ENCODE measurements at places on chromosomes 5 and 9.
A peak's percentile ranks its signal among the peaks of the same experiment; 100 is the strongest.

DNA sequence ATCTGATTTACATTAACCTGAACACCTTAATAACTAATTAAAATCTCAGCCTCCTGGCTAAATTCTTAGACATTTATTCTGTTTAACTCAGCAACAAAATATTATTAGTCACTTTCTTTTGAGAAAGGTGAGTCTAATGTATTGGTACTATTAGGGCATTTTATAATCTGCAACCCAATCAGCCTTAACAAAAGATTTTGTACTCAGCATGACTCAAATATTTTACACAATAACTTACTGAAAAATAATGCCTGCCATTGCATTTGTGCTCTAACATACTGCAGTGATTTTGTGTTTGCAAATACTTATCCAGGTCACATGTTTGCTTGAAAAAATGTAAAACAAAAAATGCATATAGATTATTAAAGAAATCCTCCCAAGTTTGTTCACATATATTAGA is 1129.9 kb downstream of the TAF11L14 start:
- no peak for DNase-seq

DNA sequence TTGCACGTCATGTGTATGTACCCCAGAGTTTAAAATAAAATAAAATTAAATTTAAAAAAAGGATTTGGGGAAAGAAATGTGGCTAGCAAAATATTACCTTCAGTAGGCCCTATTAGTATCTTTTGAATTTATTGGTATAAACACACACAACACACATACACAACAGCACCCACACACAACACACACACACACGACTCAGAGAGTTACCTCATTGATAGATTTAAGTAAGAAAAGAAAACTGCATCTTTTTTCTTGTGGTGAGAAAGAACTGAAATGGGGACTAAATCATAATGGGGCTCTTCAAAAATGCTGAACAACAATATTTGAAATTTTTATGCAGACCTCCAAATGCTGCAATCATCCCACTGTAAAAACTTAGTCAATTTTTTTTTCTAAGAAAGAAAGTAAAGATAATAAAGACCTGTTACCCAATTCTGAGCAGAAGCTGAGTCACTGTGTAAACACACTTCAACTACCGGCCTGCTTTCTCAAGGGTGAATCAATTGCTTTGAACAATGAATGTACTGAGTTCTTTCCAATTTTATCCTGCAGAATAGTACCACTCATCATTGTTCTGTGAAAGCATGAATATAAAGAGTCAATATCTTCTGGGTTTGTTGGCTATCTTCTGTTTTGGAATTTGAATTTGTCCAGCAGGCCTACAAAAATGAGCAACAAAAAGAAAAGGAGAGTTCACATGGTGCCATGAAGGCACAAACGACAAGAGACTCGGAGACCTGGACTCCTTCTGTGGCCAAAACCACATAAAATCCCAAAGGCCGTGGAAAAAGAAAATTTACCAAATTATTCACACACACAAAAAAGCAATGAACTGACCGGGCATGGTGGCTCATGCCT is 57.9 kb upstream of the CCNG1 start:
- DNase-seq = no peak

GRCh38 chr5:26940994-26941393 is 97.4 kb downstream of the CDH9 start:
- DNase-seq = no peak

- DNase-seq = no peak
These were observed 170.4 kb upstream of the PANK3 start for GRCh38 chr5:168749391-168750100.

DNA sequence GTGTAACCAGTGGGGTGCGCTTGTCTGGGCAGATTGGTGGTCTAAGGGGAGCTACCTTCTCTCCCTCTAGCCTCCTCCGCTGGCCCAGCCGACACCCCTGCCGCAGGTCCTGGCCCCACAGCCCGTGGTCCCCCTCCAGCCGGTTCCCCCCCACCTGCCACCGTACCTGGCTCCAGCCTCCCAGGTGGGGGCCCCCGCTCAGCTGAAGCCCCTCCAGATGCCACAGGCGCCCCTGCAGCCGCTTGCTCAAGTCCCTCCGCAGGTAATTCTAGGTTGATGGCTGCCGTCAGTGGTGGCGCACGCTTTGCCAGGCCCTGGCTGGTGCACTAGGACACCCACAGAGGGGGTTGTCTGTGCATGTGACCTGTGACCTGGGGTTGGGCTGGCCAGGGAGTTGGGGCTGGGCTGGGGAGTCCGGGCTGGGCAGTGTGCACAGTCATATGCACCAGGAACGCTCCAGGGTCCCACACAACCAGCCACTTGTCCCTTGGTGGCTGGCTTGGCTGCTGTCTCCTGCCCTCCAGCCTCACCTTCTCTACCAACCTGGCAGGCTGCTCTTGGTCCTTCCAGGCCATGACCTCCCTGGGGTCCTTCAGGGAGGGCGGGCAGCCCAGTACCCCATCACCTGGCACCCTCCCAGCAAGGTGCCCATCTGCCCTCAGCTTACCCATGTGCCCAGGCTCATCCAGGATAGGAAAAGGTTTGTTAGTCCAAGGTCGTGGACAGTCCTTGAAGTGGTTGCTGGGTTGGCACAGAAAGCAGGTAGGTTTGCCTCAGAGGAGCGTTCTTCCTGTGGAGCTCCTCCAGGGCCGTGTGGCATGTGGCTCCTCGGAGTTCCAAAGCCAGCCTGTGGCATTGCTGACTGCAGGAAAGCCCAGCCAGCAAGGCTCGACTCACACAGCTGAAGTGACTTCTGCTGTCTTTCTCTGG is 73.2 kb downstream of the WNK2 start:
- no peak for DNase-seq

DNA sequence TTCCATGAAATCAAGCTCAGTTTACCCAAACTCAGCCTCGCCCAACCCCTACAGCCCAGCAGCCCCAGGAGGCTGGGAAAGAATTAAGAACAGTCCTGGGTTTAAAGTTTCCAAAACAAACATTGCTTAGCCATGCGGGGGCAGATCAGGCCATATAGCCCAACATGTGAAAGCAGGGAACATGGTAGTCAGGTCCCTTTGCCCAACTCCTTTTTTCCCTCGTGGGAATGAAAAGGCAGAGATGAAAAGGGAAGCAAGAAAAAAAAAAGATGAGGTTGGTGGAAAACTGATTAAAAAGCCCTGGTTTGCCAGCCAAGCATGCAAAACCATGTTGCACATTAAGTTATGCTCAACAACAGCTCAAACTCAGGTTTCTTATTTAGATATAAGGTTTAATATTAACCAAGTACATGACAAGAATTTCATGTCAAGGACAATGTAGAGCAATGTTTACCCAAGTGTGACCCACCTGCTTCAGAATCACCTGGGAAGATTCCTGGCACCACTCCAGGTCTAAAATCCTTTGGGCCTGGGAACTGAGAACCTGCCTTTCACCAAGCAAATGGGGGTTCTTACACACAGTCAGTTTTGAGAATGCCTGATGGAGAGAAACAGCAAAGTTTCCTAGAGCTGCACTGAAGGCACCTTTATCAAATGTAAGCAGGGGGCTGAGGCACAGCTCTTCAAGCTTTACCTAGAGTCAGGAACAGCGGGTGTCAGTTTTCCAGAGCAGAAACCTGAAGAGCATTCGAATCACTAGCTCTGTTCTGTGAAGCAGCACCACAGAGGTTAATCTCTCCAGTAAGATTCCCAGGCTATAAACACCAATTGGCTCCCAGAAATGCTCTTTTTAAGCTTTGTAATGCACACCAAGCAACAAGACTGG is 1.7 kb downstream of the FREM1 start:
- DNase-seq = no peak

DNA sequence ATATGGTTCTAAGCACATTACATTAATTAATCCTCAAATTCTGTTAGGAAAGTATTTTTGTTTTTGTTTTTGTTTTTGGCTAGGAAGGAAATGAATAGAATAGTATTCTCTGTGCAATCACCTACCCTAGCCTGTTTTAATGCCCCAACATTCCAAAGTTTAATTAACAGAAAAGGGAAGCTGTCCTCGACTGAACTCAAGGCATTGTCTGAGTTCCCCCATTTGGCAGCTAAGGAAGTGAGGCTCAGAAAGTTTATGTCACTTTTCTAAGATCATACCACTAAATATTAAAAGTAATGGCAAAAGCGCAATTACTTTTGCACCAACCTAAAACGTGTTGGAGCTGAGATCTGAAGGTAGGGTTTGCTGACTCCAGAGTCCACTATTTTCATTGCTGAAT is 59.8 kb downstream of the FGF1 start:
- DNase-seq = no peak

GRCh38 chr5:99063737-99064136 is 134.9 kb upstream of the CHD1 start:
- DNase-seq = no peak

DNA sequence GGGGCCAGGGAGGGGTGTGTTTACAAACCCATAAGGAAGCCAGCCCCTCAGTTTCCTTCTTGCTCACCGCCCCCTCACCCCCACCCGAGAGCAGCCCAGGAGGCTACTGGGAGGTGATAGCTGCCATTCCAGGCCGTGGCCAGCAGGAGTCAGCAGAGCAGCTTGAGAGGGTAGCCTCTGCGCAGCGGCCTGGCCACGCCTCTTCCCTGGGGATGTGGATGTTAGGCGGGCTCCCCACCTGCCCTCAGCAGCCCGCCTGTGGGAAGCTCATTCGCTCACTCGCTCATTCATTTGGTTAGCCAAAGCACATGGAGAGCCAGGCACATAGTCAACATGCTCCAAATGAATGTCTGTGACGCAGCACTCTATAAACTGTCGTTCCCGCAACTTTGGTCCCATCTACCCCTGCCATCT is 6.1 kb upstream of the DPM2 start:
- DNase-seq = peak; percentile 39

DNA sequence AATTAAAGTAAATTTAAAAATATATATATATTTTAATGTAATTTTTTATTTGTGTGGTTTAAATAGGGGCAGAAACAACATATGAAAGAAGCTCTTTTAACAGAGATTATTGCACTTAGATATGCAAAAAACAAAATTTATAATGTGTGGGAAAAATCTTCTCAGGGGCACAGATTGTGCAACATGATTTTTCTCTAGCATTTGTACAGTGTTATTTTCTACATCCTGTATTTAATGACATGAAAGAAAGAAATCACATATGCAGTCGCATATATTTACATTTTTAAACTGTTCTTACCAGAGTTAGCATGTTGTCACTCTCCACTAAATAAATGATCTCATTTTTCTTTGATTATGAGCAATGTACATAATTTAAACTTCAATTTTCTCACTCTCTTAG is 265.3 kb upstream of the CTNND2 start:
- no peak for DNase-seq

DNA sequence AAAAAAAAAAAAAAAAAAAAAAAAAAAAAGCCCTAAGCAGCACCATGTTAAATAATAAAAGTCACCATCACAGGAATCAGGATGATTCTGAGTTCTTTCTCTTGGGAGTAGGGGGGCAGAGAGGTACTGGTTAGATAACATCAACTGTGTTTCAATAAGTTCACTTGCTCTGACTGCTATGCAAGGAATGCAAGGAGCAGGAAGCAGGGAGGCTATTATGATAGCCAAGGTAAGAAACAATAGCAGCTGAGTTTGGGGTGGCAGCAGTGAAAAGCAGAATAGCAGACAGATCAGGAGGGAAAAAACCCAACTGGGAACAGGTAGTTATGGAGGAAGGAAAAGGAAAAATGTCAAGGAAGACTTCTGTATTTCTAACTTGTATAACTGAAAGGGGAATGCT is 8.2 kb downstream of the CEP120 start:
- no peak for DNase-seq

- no peak for DNase-seq
These were observed 22.3 kb downstream of the ANKRD31 start for GRCh38 chr5:75214409-75214808.

GRCh38 chr5:147688656-147689356 is 93.7 kb downstream of the JAKMIP2 start:
- DNase-seq = no peak

- no peak for DNase-seq
These were observed 94.4 kb upstream of the TLE4 start for GRCh38 chr9:79477241-79477840.

GRCh38 chr5:172151661-172152210 is 36.3 kb downstream of the STK10 start:
- no peak for DNase-seq

GRCh38 chr5:180133971-180134508 is 62.5 kb upstream of the RNF130 start:
- no peak for DNase-seq

DNA sequence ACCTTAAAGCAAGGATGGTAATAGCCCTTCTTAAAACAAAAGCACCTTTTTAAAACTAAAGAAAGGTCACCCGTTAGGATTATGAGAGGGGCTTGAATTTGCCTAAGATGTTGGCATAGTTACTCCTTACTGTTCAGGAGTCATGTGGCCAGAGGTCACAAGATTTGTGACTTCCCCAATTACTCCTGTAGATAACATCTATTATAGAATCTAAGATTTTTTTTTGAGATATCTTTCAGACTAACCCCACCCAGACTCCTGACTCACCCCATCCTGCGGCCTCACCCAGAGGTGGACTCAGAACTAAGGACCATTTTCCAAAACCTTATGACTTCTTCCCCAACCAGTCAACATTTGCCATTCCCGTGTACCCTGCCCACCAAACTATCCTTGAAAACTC is 2.4 kb downstream of the CD180 start:
- DNase-seq = no peak

- no peak for DNase-seq
These were observed 107.4 kb downstream of the DAPK1 start for GRCh38 chr9:87604886-87605588.

GRCh38 chr9:22657713-22658112 is 211.1 kb downstream of the DMRTA1 start:
- DNase-seq = no peak

DNA sequence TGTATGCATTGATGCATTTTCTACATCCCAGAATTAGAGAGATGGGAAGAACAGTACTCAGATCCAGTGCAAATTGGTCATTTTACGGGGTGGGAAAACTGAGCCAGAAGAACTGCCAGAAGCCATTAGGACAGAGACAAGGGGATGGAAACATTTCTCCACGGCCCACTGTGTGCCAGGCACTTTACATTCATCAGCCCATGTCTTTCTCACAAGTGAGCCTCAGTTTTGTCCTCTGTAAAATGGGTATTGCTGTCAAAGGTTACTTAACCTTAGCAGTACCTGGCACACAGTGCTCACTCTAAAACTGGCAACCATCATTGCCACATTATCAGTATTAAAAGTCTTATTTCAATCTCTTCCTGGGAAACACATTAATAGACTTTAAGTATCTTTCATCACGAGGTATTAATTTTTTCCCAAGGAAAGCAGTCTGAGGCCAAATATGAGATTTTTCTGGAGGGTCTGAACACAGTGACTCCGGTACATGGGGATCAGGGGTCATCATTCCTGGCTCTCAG is 5.2 kb downstream of the DUSP1 start:
- no peak for DNase-seq

GRCh38 chr9:79512251-79512650 is 59.5 kb upstream of the TLE4 start:
- no peak for DNase-seq
